Suppressor macrophage treated with lipopolysaccharide for 4 hours (primary cell): ENCODE measurements at places on chromosomes 5 and 9.

GRCh38 chr9:131885144-131885609, 145.3 kb upstream of the RAPGEF1 start:
- no peak for DNase-seq

GRCh38 chr9:119836036-119836435, 466.8 kb upstream of the BRINP1 start:
- DNase-seq: no peak

DNA sequence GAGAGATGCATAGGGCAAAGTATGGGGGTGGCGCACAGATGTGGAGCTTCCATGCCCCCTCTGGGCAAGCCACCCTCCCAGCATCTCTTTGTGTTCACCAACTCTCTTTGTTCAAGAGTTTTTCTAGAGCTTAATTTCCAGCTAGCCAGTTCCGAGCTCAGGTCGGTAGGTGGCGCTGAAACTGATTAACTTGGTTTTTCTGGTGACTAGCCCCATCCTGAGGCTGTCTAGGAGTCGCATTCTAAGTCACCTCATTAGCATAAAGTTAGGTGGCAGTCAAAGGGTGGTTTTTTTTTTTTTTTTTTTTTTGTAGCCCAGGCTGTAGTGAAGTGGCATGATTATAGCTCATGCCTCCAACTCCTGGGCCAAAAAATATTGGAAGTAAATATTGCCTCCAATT, 476.4 kb downstream of the KDM4C start:
- DNase-seq: peak; percentile 40

GRCh38 chr5:123785162-123786071, 273.4 kb downstream of the CSNK1G3 start:
- DNase-seq: no peak

- no peak for DNase-seq
These were observed 22.1 kb upstream of the GALNT10 start for GRCh38 chr5:154168395-154168794.

- DNase-seq: no peak
These were observed 9.5 kb upstream of the QSOX2 start for GRCh38 chr9:136255166-136255538.

DNA sequence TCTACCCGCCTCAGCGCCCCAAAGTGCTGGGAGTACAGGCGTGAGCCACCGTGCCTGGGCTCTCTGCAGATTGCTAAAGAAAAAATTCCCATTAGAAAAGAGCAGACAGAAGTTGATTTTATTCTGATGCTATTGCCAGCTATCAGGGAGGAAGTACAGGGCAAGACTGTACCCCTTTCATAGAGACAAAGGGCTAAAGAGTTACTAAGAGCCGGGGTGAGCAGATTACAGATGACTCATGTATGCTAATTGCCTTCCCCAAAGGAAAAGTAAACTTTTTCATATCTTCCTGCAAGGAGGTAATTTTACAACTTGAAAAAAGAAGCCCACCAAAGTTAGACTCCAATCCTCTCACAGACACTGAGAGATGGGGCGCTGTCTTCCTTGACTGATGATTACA, 42.3 kb upstream of the MCTP1 start:
- DNase-seq: no peak

DNA sequence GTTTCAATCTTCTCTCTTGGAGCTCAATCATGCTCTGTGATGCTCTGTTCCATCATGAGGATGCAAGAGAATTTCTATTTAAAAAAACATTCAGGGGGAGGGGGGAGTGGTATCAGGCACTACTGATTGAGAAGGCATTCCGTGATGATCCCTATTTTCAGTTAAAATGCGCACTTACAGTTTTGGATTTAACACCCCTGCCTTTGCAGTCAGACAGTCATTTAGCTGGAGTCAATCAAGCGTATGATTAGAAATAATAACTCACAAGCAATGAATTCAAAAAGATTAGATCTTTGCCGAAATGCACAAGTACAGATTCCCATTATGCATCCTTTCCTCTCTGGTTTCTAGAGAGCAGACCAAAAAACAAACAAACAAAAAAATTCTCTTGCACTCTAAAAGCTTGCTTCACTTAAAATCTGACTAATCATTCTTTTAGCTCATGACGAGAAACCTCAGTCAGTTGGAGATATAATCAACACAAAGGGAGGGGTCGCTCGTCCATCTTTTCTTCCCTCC, 55.4 kb downstream of the EFNA5 start:
- no peak for DNase-seq

- no peak for DNase-seq
These were observed 58.2 kb upstream of the RPS23 start for GRCh38 chr5:82336226-82336958.

- no peak for DNase-seq
These were observed 95.5 kb downstream of the ZCCHC7 start for GRCh38 chr9:37215830-37216229.

GRCh38 chr5:132815454-132815853, 2.4 kb downstream of the SOWAHA start:
- DNase-seq: no peak

DNA sequence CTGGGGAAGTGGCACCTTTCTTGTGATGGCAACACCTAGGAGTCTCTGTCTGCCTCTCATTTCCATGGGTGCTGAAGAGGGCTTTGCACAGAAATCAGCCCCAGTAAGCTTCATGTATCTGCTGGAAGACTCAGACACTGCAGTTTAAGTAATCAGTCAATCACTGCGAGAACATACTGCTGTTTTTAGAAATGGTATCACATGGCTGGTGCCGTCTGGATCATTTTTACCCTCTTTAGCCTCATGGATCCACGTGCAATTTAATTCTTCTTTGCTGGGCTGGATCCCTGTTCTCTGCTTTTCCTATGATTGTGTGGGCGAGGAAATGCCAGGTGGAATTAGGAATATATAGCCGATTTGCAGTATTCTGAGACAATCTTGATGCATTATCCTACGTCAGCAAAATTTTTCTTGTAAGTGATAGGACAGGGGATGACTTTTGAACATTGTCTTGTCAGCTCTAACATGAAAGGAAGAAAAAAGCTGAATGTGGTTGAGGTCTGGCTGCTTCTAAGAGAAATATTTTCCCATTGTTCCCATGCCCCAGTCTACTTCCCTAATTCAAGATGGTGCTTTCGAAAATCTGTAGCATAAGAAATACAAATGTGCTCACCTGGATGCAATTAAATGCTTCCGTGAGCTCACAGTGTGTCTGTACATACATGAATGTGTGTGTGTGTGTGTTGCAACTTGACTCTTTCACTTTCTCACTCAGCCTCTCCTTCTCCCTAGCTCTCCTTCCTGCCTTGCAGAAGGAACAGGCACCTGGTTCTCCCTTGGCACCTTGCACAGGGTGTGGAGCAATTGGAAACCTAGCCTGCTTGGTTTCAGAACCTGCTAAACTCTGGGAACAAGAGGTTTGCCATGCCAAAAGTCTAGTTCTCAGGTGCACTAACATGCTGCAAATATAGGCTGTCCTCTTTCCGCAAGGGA, 281.6 kb downstream of the NTRK2 start:
- no peak for DNase-seq

- peak; percentile 55 for DNase-seq
These were observed 105.1 kb downstream of the FBN2 start for GRCh38 chr5:128432913-128433440.

- DNase-seq: no peak
These were observed 332.4 kb downstream of the NTRK2 start for GRCh38 chr9:85001925-85002324.

DNA sequence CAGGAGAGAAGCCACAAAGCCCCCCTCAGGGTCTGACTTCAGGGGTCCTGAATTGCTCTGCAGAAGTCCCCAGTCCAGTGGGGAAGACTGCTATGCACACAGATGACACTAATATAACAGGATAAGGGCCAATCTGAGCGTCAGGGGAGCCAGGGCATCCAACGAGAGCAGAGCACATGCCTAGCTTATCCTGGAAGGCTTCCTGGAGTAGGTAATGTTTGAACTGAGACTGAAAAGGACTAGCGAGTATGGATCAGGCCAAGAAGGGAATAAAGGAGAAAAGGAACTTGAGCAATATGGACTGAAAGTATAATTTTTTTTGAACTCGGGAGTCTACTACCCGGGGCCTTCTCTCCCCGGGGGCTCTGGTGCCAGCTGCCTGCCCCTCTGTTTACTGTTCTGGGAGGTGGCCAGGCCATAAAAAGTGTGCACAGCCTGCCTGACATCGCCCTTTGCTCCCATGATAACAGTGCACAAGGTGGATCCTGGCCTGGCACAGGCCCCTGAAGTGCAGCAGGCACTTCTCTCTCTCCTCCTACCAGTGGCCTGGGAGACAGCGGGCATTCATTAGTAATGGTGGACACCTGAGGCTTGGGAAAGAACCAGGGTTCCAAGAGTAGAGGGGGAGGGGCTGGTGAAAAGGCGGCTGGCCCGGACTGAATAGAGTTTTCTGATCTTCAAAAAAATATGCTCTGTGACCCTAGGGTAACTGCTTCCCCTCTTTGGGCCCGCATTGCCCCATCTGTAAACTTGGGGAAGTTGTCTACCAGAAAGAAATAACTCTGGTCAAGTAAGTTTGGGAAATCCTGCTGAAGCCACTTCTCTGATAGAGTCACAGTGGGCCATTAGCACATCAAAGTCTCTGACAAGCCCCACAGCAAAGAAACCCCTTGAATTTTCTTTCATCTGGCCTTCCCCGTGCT, 4.6 kb upstream of the SLC6A7 start:
- peak; percentile 60 for DNase-seq

DNA sequence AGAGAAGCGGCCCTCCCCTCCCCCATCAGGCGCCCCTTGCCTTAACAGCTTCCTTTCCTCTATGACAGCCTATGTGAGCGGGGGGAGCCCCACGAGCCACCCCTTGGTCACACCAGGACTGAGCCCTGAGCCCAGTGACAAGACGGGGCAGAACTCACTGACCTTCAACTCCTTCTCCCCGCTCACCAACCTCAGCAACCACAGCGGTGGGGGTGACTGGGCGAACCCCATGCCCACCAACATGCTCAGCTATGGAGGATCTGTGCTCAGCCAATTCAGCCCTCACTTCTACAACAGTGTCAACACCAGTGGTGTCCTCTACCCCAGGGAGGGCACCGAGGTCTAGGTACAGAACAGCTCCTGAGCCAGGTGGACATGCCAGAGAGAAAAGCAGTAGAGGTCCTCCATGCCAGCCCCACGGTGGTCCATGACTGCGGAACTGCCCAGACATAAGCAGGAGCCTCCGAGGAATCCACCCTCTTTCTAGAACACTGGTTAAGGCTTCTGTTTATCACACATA, 2.6 kb downstream of the FOXI1 start:
- DNase-seq: no peak

DNA sequence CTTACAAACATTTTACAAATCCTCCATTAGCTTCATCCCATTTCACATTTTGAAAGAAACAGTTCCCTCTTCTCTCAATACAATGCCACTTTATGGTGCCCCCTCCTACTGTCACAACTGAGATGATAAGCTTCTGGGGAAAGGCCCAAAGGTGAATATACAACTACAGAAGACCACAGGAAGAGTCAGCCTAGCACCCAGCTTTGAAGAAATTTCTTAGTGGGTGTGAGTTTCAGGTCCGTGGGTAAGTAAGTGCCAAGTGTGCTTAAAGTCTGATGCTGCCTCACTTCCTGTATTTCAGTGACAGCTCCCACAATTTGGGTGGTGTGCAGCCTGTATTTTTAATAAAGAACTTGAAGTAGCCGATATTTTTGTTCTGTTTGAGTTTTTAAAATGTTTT, 68.1 kb downstream of the ARHGEF28 start:
- DNase-seq: no peak

- DNase-seq: no peak
These were observed 1.4 kb upstream of the SPTAN1 start for GRCh38 chr9:128550770-128551656.

DNA sequence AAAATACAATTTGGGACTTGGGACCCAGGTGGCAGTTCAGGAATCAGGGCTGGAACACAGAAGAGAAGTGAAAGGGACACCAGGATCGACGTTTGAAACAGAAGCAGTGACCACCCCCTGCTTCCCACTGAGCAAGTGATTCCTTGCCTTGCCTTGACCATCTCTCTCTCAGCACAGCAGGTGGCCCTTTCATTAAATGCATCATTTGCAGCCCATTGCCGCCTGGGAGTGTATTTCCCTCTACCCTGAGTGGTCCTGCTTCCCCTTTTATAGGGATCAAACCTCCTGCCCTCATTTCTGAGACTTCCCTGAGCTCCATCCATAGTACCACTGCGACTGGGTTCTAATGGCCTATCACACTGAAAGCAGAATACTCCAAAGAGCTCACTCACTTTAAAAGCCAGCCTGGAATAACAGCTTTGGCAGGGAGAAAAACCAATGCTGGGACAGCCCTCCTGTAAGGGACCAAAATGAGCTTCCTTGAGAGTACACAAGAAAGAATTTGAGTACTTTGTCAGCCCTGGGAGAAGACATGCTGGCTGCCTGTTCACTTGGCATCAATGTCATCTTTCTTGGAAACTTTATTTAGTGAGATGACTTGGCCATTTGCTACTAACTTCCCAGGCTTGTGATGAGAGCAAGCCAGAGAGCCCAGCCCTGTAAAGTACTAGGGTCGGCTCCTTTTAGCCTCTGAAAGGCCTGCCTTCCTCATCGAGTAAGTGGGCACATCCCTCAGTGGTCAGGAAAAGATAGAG, 149.7 kb downstream of the SLIT3 start:
- no peak for DNase-seq

- DNase-seq: no peak
These were observed 812.9 kb upstream of the ZNF608 start for GRCh38 chr5:125559296-125559695.

GRCh38 chr9:128024761-128025308, 42.3 kb downstream of the NAIF1 start:
- DNase-seq: no peak

DNA sequence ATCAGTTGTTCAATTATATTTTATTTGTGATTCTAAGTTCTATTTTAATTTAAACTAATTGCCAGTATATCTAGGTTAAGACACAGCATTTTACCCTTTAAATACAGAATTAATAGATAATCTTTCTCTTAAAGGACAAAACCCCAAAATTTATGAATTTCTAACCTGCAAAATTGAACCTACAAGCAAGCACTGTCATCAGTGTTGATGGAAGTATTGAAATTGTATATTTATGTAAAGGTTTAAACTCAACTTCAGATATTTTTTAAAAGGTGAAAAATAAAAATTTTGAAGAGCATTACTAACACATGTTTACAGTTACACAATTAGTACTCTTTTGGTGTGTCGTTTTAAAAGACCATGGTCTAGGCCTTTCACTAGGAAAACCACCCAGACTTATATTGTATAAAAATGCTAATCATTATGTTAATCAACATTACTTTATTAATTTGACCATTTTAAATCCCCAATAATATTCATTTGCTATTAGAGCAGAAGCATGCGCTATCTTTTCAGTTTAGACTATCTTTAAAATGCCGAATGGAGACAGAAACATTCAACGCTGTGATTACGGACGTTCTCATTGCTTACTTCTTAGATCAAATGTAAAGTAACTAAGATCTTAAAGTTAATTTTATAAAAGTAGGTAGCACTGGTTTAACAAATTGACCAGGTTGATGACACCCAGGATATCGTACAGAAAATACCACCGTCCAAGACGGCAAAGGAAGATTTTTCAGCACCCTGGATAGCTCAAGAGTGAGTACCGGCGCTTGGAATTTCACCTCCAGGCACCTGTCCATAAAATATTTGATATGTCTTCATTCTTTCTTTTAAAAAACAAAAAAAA, 3.2 kb downstream of the OTP start:
- DNase-seq: no peak

- DNase-seq: peak; percentile 83
These were observed 22.3 kb downstream of the PSMB7 start for GRCh38 chr9:124392871-124393460.

- peak; percentile 95 for DNase-seq
These were observed 40.7 kb downstream of the F2RL2 start for GRCh38 chr5:76582230-76583162.

- peak; percentile 42 for DNase-seq
These were observed 101.1 kb upstream of the GNAQ start for GRCh38 chr9:78132701-78133058.
